ENCODE measurements at places on chromosomes 4 and X.

- DNase-seq, result peak; percentile 50
These were observed 56.5 kb downstream of the LIMCH1 start for GRCh38 chr4:41594432-41594831.

DNA sequence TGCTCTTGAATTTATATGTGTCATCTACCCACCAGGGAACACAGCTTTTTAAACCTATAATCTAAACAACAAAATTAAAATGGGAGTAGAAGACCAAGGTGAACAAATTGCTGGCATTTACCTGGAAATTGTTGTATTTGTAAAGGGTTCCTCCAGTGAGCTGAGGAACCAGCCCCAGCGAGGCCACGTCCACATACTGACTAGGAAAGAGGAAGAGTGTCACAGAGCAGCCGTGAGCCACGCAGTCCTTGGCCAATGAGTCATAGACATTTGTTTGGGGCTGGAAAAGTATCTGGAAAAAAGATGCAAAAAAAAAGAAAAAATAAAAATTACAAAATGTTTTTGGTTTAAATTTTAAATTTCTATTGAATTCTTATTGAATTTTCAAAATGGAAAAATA lies 58.7 kb downstream of the METTL14 start:
- DNase-seq, result no peak

DNA sequence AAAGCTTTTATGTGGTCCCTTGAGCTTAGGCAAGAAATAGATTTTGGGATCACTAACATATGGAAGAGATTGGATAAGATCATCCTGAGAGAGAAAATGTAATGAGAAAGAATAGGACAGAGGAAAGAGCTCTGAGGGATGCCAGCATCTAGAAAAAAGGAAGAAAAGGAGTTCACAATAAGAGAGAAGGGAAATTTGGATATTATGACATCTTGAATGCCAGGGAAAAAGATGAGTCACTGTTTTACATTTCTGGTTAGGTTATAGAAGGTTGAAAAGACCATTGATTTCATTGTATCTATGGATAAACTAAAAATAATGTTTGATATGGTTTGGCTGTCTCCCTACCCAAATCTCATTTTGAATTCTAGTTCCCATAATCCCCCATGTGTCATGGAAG lies 208.5 kb downstream of the MAD2L1 start:
- DNase-seq, result no peak

DNA sequence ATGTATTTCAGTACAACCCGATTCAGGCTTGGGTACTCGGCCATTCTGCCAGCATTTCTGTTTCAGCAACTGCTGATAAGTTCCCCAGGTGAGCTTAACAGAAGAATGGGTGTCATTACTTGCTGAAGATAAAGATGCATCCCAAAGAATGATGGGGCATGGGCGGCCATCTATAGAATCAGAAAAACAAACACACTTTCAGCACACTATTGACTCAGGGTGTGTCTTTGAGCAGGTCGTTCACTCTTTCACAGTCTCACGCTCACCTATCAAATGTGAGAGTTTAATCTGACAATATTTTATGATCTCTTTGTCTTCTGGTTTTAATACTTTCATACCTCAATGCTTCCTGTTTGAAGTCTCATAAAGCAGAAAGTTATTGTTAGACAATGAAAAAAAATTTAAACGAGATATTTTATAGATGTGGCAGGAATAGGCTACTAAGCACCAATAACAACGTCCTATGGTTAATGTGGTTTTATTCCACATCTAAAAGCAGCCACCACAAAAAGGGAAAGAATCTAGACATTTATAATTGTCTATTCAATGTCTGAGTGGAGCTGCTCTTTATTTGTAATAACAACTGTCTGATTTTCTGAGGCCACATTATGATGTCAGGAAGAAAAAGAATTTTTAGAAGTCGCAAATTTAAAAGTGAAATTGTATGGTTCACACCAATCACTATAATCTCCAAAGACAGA lies 17.0 kb downstream of the GASK1B start:
- peak; percentile 87 for DNase-seq

- no peak for DNase-seq
These were observed 9.0 kb upstream of the SLC26A1 start for GRCh38 chr4:1002131-1002630.

DNA sequence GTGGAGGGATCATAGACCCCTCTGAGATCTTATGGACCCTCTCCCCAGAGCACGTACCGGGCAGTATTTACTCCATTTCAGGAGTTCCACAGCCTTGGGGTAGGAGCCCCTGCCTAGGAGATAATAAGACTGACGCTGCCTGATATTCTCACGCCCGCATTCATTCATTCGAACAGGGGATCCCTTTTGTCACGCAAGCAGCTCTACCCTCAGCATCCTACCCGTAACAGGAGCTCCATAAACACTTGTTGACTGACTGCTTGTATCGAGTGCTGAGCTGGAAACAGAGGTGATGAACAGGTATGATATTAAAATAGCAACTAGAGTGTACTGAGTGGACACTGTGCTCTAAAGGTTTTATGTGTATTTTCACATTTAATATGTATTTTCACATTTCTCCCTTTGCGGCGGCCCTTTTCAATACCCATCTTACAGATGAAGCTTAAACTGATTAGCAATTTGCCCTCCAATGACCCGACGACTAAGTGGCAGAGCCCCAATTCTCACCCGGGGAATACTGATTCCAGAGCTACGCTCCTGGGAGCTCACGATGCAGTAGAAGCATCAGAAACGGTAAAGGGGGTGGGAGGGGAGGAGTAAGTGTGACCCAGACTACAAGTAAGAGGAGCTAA lies 888 bp downstream of the RAB28 start:
- no peak for DNase-seq

- DNase-seq, result no peak
These were observed 154.5 kb downstream of the PARM1 start for GRCh38 chr4:75087416-75087815.

GRCh38 chr4:88451205-88451604 lies 5.7 kb upstream of the HERC5 start:
- no peak for DNase-seq

GRCh38 chr4:81173213-81173612 lies 41.8 kb downstream of the PRKG2 start:
- no peak for DNase-seq

- DNase-seq, result no peak
These were observed 77.3 kb downstream of the DCAF8L1 start for GRCh38 chrX:27903960-27904359.

GRCh38 chr4:44354172-44354571 lies 94.4 kb downstream of the KCTD8 start:
- DNase-seq, result no peak

DNA sequence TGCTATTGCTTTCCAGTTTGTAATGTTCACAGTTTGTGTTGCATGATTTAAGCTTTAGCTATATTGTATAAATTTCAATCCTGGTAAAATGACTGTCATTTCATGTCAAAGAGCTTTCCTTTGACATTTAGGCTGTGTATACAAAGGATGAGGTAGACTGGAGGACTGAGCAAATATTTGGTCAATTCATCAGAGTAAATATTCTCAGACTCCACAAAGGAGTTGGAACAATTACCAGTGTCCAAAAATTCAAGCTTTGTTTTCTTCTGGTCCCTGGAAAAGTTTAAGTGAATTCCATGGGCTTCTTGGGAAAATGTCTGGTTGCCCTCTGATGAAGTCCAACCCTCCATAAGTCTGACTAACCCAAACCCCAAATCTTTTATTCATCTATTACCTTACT lies 682.4 kb downstream of the DACH2 start:
- DNase-seq, result no peak

DNA sequence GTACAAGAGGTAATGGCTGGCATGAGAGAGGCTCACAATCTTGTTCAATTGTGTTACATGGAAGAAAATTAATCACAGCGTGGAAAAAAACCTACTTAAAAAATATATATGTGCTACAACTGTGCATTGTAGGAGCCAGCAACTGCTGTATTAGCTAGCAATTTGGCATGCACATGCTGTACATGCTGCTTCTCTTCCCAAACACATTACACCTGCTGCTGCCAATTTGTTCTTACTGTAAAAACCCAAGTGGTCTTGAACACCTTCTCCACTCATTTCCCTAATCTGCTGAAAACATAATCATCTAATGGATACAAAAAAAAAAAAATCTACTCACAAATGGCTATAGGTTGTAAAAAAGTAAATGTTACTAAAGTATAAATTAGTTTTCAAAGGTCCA lies 264.2 kb downstream of the INPP4B start:
- DNase-seq, result no peak

- no peak for DNase-seq
These were observed 30.8 kb downstream of the CEP135 start for GRCh38 chr4:55979562-55979961.

- no peak for DNase-seq
These were observed 22.2 kb upstream of the CAMK2D start for GRCh38 chr4:113783701-113784100.

GRCh38 chr4:145507636-145508035 lies 26.0 kb downstream of the SMAD1 start:
- DNase-seq, result peak; percentile 10

DNA sequence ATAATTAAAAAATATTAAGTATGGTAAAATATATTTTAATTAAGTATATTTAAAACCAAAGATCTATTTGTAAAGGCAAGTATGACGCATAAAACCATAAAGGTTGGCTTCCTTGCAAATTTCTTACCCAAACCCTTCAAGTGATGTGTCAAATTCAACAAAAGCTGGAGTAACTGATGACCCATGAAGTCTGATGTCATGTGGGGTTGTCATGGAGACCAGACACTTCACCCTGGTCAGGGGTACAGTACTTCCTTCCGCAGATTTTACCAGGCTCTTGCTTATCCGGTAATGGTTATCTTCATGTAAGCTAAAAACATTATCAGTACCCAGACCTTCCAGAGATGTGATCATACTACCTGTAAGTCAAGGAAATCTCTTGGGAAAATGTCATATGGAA lies 170.1 kb downstream of the WDFY3 start:
- DNase-seq, result no peak

GRCh38 chr4:80361329-80361900 lies 25.9 kb downstream of the CFAP299 start:
- peak; percentile 10 for DNase-seq

DNA sequence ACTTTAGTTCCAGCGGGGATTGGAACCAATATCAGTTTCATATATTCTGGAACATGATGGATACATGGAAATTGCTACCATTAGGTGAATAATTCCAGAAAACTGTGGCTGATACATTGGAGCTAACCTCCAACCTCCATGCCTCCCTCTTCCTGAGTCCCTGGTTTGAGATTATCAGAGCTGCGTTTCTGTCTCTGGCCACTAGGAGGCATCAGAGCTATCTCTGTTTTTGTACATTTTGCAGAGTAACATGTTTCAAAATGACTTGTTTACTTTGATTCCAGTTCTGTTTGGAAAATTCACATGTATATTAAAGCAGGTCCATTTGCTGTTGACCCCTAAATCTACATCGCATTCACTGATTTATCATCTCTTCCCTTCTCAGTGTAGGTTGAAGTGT lies 2.4 kb upstream of the RAB40AL start:
- no peak for DNase-seq

GRCh38 chr4:53786632-53787031 lies 195.3 kb upstream of the LNX1 start:
- no peak for DNase-seq

DNA sequence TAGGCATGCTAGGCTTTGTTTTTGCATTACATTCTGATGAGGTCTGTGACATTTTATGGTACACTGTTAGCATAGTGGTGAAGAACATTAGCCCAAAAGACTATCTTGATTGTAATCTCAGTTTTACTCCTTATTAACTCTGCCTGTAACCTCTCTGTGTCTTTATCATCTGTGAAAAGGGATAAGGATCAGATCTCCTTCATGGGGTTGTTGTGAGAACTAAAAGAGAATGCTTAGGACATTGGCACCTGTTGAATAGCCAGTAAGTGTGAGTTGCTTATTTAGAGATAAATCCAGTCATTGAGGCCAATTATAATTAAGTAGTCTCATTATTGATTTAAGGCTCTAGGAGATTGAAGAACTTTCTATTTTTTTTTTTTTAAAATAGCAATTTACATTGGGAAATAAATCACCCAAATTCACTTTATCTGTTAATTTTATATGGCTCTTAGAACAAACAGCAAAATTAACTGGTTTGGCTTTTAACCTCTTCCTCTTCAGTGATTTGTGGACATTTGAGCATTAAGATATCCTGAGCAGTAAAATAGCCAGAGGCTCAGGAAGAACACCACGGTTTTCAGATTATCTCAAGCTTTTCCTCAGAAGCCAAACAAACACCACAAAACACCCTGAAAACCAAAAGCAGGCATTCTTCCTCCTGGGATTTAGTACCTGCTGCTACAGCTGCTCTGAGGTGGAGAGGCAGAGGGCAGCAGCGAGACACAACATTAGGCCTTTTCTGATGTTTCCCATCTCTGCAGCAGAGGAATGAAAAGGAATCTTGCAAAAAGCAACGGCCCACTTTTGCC lies 192.9 kb downstream of the ARHGAP10 start:
- peak; percentile 63 for DNase-seq

GRCh38 chr4:101050837-101051205 lies 296.5 kb downstream of the PPP3CA start:
- no peak for DNase-seq

DNA sequence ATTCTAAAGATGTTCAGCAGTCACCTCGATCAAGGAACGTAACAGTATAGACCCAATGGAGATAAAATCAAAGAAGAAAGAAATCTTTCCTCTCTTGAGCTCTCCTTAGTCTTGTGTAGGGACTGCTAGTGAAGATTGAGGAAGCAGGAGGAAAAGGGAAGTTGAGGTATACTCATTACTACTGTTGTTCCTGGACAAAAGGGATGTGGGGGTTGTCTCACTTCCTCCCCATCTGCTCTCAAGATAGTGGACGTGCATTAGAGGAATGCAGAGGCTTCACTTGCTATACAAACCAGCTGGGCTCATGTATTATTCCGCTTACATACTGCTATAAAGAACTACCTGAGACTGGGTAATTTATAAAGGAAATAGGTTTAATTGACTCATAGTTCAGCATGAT lies 208.9 kb upstream of the ARHGEF9 start:
- DNase-seq, result no peak

GRCh38 chr4:36290641-36291040 lies 9.2 kb downstream of the DTHD1 start:
- DNase-seq, result peak; percentile 53

- DNase-seq, result no peak
These were observed 63.3 kb upstream of the VCX start for GRCh38 chrX:7779644-7780043.

DNA sequence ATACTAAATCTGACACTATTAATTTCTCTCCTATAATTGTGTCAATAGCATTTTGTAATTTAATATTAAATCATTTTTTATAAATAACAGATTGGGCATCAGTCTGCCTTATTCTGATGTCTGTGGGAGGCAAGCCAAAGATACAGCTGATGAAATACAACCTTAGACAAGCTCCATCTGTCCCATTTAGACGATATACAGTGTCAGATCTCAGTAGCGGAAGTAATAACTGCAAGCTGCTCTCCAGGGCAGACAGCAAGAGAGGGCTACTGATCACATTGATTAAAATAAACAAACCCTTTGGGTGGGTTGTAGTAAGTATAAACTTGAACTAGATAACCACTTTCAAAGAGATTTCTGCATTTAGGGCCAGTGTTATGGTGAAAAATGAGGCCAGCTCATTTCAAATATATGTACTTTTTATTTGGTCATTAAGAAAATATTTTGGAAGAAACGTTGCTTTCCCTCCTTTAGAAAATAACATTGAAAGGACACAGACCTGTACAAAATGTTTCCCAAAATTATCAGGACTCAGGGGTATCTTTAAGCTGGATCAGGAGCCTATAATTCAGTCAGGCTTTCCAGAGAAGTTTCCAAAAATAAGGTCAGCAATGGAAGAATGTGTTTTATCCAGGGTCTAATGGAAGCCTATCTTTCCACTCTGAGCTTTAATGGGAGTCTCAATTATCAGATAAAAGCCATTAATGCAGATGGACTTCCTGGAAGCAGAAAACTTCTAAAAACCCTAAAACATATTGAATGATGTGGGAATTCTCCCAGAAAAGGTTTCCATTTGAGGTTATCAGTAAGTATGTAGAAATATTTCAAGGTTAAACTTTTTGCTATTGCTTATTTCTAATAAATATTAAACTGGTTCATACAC lies 1028.8 kb upstream of the IGFBP7 start:
- DNase-seq, result no peak

All from LNCaP clone FGC (cell line).